Uterus (tissue), 4 donors: ENCODE measurements at places on chromosomes 6 and 20. TPM values are rescaled to one million over a fixed set of nuclear protein-coding genes. Genes with fewer than 3 reads are reported as not detected.

The SRMS gene
- not detected for total RNA-seq

The GINS1 gene
- total RNA-seq = not detected

The ACSS1 gene
- 11.8 TPM for total RNA-seq

The B3GALT4 gene
- 15.9 TPM for total RNA-seq

The PAX1 gene
- total RNA-seq = not detected

- DNase-seq = no peak
- H3K4me1 ChIP-seq = no peaks in the 10 kb centered on the region
- H3K36me3 ChIP-seq = no peaks in the 10 kb centered on the region
- no peak overlapping the region for H3K4me3 ChIP-seq
- no peak overlapping the region for H3K27ac ChIP-seq
- H3K27me3 ChIP-seq = no peaks in the 10 kb centered on the region
Measured at GRCh38 chr6:116309001-116309400, 29.3 kb upstream of the TSPYL1 start.

DNA sequence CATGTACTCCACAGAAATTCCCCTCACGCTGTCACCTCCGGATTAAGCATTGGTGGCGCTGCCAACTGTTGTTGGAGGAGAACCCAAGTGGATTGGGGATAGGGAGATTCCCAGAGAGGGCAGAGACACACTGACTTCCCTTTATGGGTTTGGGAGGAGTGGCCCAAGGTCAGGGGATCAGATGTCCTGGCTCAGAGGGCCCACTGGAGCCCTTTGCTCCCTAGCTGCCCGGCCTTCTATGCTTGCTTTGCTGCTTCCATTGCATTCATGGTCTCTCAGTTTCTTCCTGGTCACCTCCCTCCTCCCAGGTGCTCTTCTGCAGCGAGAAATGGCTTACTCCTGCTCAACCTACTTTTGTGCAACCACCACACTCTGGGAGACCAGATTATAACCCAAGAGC lies 14.3 kb downstream of the CUL9 start:
- DNase-seq = no peak
- no peaks in the 10 kb centered on the region for H3K36me3 ChIP-seq
- H3K27ac ChIP-seq = no peak overlapping the region
- no peak overlapping the region for H3K4me3 ChIP-seq
- H3K4me1 ChIP-seq = no peaks in the 10 kb centered on the region
- no peaks in the 10 kb centered on the region for H3K27me3 ChIP-seq

- no peaks in the 10 kb centered on the region for H3K36me3 ChIP-seq
- DNase-seq = no peak
- no peaks in the 10 kb centered on the region for H3K27me3 ChIP-seq
- H3K4me1 ChIP-seq = peaks cover 18% of the 10 kb centered on the region
Measured at GRCh38 chr6:158006331-158006730, 24.7 kb downstream of the SYNJ2 start.

GRCh38 chr6:39932386-39932910 lies 1.8 kb downstream of the MOCS1 start:
- no peaks in the 10 kb centered on the region for H3K27me3 ChIP-seq
- H3K4me3 ChIP-seq = no peak overlapping the region
- no peak for DNase-seq
- peak overlapping the region; percentile 93 for H3K27ac ChIP-seq
- no peaks in the 10 kb centered on the region for H3K4me1 ChIP-seq
- no peaks in the 10 kb centered on the region for H3K36me3 ChIP-seq

DNA sequence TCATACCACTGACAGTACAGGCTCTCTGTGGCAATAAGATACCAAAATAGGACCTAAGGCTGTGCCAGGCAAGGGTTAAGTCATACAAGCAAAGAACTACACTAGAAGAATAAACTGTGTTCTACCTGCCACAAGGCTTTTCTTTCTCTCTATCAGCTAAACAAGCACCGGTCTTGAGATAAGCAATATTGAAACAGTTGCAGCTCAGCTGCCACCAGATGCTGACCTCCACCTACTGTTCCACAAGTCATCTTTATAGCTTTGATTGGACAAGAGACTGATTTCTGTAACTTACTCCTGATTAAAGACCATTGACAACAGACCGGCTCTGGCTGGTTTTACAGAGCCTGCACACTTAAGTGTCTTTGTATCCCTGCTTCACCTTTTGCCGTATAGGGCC lies 24.1 kb downstream of the SCP2D1 start:
- DNase-seq = no peak
- no peaks in the 10 kb centered on the region for H3K36me3 ChIP-seq
- no peak overlapping the region for H3K4me3 ChIP-seq
- no peaks in the 10 kb centered on the region for H3K4me1 ChIP-seq
- H3K27me3 ChIP-seq = no peaks in the 10 kb centered on the region
- no peak overlapping the region for H3K27ac ChIP-seq

GRCh38 chr20:56808117-56808725 lies 179.1 kb downstream of the TFAP2C start:
- no peaks in the 10 kb centered on the region for H3K27me3 ChIP-seq
- no peak for DNase-seq
- no peak overlapping the region for H3K27ac ChIP-seq
- H3K36me3 ChIP-seq = no peaks in the 10 kb centered on the region

- no peaks in the 10 kb centered on the region for H3K27me3 ChIP-seq
- no peak for DNase-seq
- H3K36me3 ChIP-seq = no peaks in the 10 kb centered on the region
- no peaks in the 10 kb centered on the region for H3K4me1 ChIP-seq
Measured at GRCh38 chr6:66970373-66970772, 1263.3 kb upstream of the EYS start.
